ENCODE measurements at places on chromosomes 1 and 21.

DNA sequence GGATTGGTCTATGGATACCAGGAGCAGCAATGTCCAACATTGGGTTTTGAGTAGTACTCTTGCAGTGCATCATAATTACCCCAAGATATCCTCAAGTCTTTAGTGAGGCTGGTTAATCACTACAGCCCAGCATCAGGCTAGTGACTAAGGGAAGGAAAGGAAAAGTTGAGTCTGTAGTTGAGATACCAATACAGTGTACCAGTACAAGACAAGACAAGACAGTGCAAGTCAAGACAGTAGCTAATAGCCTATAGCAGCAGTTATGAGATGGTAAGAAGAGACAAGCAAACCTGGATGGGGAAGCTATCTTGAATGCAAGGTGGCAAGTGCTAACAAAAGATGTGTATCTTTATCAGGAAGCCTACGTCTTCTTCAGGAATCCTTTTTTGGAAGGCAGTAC, 13.3 kb upstream of the GNG12 start:
- DNase-seq = peak; percentile 98

GRCh38 chr1:17672226-17672625, 82.9 kb upstream of the ACTL8 start:
- DNase-seq = no peak

- DNase-seq = peak; percentile 75
Measured at GRCh38 chr1:102097451-102097850, 100.7 kb upstream of the OLFM3 start.

DNA sequence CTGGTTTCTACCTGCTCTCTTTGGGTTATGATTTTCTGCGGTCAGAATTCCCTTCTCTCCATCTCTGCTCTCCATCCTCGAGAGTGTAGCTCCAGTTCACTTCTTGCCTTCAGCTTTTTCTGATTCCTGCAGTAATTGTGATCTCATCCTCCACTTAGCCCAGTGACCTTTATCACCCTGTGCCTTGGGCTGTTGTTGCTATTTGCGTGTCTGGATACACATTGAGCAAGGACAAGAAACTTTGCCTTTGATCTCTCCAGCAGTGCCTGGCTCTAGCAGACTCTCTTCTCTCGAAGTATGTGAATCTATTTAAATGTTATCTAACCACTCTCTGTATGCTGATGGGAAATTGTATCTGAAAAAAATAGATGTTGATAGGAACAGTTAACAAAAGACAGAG, 76.4 kb upstream of the MARK1 start:
- no peak for DNase-seq

GRCh38 chr1:184956999-184957700, 17.2 kb downstream of the NIBAN1 start:
- no peak for DNase-seq

DNA sequence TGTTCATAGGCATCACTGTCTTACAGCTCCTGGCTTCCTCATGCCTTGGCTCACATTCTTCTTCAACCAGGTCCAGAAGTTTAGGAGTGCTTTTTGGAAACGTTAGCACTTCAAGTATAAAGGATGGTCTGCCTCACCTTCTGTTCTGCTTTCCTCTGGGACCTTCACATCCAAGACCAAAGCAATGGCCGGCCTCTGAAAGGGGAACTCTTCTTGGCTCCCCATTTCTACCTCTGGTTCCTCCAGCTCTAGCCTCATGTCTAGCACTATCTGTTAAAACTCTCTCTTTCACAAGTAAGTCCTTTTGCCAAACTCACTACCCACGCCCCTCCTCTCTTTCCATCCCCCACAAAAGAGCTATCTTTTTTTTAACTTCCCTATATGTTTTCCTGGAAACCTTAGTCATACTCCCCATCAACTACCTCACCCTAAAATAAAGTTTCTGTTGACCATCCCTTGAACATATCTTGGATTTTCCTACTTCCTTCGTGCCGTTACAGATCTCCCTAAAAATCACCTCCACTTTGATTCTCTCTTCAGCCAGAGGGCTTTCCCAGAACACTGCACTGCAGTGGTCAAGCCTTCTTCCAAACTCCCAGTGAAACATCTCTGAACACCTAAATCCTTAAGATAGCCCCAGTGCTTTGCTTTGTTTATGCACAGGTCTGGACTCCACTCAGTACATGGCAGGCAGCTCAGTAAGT, 7.9 kb downstream of the SORT1 start:
- DNase-seq = no peak

- no peak for DNase-seq
Measured at GRCh38 chr1:179742291-179742690, 800 bp upstream of the FAM163A start.

DNA sequence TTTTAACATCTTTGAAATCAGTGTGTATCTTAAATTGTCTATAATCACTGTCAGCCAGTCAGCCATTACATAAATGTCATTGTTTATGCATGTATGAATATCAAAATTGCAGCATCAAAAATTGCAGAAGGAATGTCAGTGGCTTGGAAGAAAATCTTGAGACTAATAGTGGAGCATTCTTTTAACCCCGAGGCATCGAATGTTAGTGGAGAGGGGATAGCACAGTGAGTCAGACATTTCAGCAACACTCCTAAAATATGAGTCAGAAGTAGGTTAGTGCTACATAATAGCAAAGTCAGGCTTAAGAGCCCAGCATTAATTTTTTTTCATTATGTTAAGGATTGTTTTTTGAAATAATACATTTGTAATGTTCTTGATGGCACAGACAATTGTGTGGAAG, 45.5 kb downstream of the SNRPE start:
- peak; percentile 92 for DNase-seq

- DNase-seq = no peak
Measured at GRCh38 chr1:234072793-234073192, 168.3 kb downstream of the SLC35F3 start.

DNA sequence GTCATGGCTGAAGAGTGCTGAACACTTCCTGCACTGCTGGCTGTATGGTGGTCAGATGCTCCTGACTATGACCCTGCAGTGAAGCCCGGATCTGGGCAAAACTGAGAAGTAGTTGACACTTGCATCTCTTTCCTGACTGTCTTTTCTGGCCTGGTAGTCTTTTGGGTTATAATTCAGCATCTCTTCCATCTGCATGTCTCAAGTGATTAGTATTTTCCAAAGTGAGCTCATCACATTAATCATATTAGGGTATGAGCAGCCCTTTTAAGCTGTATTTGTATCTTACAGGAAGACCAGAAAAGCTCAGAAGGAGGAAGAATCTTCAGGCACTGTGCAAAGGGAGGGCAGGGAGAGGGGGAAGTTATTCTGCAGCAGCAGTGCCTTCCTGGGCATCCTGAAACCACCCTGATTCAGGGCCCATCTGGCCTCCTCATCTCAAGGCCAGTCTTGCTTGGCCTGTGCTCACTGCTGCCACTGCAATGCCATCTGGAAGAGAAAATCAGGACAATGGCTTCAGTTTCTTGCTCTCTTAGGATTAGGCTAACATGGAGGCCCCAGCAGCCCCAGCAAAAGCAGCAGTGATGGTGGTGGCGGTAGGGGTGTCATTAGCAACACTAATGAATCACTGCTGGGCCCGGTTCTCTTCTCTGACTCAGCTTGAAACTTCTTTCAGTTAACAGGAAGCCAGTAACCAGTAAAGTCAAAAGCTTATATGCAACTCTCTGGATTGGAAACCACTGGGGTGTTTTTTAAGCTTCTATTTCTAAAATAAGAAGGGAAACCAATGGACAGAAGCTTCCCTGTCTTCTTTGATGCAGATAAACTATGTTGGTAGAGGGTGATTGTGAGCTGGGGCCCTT, 63.3 kb upstream of the WDR26 start:
- DNase-seq = peak; percentile 87

DNA sequence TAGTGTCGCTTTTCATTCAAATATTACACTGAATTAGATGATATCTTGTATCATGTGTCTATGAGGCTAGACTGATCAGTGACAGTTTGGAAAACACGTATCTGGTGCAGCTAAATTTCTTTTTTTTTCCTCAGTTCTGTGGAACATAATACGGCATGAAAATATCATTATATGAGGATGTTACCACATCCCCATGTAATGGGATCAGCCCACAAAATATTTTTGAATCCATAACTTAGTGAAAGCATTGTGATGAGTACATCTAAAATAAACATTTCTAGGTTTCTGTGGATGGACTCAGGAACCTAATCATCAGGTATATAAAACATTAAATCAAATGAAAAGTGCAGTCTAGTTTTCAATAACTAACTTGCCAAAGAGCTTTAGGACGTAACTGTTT, 356.3 kb downstream of the USP25 start:
- no peak for DNase-seq

GRCh38 chr1:244822878-244823277, 12.6 kb upstream of the COX20 start:
- DNase-seq = no peak

GRCh38 chr1:46547481-46548383, 3.7 kb downstream of the KNCN start:
- DNase-seq = no peak

- no peak for DNase-seq
Measured at GRCh38 chr21:20396798-20397197, 601.4 kb upstream of the NCAM2 start.

DNA sequence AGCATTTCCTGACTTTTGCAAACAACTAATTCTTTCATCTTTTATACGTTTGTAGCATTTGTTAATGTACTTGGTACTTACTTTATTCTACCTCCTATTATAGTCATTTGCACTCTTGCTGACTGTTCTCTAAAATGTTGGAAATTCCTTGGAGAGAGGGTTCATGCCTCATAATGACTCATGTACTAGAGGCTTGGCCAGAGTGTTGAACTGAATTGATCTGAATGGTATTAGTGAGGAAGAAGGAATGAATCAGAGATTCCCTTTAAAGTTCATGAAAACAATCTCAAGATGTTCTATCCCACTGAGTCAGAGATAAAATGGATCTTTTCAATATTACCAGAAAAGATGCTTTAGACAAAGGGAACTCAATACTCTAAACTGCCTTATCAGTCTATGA, 383.4 kb downstream of the SEC16B start:
- peak; percentile 89 for DNase-seq

GRCh38 chr1:18458133-18459092, 22.3 kb upstream of the KLHDC7A start:
- no peak for DNase-seq

GRCh38 chr1:160797271-160797709, 1.3 kb downstream of the LY9 start:
- no peak for DNase-seq

GRCh38 chr1:180261524-180262155, 31.6 kb downstream of the LHX4 start:
- no peak for DNase-seq

- DNase-seq = no peak
Measured at GRCh38 chr1:39082010-39082799, 56.1 kb downstream of the NDUFS5 start.

DNA sequence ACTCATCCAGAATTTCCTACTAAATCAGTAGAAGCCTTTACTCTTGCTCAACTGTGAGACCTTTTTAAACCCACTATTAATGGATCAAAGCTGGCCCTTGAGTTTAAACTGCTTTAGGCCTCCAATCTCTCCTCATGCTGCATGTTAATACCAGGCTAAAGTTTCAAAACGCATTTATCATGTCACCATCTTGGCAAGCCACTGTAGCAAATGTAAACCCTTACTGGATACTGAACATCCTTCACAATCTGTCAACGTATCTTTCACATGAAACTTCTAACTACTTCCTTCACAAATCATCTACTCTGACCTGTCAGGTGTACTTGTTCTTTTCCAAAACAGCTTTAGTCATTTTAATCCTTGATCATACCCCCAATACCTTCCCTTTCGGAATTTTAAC, 3.0 kb downstream of the PAXBP1 start:
- no peak for DNase-seq

- DNase-seq = peak; percentile 20
Measured at GRCh38 chr1:34597877-34598514, 156.9 kb upstream of the GJB5 start.

- DNase-seq = no peak
Measured at GRCh38 chr1:37306461-37306860, 167.9 kb upstream of the ZC3H12A start.

DNA sequence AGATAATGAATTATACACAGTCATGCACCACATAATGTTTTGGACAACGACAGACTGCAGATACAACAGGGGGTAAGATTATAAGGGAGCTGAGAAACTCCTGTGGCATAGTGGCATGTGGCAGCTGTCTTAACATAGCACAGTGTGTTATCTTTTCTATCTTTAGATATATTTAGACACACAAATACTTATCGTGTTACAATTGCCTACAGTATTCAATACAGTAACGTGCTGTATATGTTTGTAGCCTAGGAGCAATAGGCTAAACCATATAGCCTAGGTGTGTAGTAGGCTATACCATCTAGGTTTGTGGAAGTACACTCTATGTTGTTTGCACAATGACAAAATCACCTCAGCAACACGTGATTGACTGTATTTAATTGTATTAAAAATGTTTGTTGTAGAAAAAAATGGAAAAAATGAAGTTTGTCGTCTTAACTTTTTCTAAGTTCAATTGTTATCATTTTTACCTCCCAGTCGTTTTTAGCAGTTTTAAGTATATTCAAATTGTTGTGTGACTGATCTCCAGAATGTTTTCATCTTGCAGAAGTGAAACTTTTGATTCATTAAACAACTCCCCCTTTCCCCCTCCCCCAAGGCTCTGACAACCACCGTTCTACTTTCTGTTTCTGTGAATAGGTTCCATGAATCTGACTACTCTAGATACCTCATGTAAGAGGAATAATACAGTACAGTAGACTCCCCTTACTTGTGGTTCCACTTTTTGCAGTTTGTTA, 351.0 kb upstream of the B3GALT2 start:
- DNase-seq = peak; percentile 9

DNA sequence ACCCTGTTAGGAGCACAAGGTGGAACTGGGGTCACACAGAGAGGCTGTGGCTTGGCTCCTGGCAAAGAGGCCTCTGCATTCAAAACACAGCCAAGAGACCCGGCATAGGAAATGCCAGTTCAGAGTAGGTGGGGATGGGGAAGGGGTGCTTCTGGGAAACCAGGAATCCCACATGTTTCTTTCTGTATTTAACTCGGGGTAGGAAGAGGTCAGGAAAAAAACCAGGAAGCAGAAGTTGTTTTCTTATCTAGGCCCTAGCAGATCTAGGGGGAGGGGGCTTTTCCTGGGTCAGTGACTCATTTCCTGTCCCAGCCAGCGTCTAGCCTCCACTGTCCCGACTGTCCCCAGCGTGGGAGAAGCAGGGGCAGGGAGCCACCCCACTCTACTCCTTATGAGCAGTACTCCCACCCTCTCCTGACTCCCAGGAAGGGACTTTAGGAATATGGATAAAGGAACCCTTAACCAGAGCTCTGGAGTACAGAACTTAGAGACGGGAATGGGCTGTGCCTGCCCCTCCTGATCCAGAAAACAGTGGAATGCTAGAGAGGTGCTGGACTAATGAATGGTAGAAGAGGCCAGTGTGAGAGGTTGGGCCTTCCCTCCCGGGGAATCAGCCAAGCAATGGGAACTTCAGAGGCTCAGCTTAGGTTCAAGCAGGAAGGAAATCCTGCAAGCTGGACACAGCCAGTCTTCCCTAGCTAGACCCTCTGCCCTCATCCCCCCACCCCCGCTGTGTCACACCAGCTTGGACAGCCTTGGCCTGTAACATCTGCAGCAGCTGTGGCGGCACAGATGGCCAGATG, 5.7 kb downstream of the FHL3 start:
- DNase-seq = no peak
